ENCODE measurements at places on chromosomes 2 and 18.
A peak's percentile ranks its signal among the peaks of the same experiment; 100 is the strongest.

GRCh38 chr2:157052685-157053224 is 204.8 kb upstream of the GALNT5 start:
- DNase-seq = peak; percentile 65

DNA sequence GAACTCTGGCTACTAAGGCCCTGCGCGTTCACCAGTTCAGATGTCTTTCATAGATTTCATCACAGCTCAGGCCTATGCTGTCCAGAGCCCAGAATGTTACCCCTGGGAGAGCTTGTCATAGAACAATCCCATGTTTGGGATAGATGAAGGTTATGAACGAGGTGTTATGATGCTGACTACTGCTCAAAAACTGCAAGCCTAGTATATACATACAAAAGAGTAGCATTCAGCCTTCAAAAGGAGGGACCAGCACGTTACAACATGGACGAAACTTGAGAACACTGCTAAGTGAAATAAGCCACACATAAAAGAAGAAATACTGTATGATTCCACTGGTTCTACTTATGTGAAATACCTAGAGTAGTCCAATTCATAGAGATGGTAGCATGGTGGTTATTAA is 401.9 kb downstream of the NBAS start:
- DNase-seq = no peak

DNA sequence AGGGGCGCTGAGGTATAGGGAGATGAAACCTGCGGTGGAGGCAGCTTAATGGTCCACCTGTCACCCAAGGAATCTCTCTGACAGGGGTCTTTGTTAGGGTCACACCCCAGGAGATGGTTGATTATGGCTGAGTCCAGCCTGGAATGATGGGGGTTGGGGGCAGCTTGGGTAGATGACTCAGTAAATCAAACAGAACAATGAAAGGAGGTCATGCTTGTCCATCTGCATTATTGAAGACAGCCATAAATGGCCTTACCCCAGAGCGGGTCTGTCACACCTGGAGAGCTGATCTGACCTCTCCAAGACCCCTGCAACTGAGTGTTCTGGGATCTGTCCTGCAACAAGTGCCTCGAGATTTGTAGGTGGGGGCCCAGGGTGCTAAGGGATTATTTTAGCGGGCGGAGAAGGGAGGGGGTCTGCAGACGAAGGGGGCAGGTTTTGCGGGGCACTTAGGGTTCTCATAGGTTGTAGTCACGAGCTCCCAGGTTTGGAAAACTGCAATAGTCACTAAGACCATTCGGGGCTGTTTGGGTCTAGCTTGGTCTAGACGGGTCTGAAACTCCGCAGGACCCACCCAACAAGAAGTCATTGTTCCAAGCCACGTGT is 771 bp upstream of the IGFBP2 start:
- DNase-seq = no peak

- no peak for DNase-seq
Measured at GRCh38 chr2:227000123-227000522, 163.9 kb downstream of the COL4A4 start.

DNA sequence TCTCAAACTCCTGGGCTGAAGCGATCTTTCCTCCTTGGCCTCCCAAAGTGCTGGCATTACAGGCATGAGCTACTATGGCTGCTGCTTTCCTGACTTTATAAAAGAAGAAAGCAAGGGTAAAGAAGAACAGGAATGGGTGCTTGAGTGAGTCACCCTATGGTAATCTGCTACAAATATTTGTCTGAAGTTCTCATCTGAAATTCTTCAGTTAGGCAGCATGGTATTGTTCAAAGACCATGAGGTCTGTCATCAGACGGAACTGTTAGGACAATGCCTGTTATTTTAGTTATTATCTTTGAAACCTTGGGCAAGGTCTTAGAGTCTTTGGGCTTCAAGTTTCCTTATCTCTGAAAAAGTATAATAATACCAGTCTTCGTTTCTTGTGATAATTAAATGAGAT is 695.8 kb downstream of the RNF144A start:
- DNase-seq = peak; percentile 75

DNA sequence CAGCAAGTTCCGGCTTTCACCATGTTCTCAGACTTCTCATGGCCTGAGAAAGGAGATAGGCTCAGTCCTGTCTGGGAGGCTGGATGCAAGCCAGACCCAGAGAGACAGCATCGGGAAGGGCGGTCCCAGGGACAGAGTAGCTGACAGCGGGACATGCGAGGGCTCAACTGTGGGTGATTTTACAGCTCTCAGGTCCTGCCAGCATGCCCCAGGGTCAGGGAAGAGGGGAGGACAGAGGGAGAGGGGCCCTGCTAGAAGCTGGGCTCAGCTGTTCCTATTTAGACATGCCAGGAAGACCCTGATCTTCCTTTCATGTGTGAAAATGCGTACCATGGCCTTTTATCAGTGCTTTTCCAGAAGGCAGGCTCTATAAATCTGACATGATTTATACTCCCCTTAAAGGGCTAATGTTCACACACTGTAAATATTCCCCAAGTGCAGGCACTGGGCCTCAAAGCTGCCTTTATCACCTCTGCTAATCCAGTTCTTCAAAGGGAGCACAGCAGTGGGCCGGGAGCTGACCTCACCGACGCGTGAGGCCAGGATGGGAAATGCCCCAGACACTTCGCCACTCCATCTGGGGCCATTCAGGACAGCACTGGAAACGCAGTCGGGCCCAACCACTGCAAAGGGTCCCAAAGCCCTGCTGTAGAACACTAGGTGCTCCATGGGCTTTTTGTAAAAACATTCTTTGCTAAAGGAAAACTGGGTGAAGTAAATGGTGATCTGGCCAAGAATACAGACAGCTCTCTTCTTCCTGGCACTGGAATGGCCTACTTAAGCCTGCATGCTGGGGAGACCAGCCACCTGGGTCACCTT is 96.1 kb upstream of the LMAN1 start:
- no peak for DNase-seq

- no peak for DNase-seq
Measured at GRCh38 chr2:37350034-37350433, 5.6 kb downstream of the QPCT start.

DNA sequence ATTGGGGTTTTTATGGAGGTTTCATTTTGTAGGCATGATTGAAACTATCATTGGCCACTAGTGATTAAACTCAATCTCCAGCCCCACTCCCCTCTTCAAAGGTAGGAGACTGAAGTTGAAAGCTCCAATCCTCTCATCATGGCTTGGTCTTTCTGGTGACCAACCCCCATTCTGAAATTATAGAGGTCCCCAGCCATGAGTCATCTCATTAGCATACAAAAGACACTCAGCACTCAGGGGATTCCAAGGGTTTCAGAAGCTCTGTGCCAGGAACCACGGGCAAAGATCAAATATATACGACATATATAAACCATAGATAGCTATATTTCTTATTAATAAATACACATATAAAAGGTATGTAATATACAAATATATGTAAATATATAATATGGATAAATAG is 256.0 kb upstream of the POU3F3 start:
- DNase-seq = no peak

DNA sequence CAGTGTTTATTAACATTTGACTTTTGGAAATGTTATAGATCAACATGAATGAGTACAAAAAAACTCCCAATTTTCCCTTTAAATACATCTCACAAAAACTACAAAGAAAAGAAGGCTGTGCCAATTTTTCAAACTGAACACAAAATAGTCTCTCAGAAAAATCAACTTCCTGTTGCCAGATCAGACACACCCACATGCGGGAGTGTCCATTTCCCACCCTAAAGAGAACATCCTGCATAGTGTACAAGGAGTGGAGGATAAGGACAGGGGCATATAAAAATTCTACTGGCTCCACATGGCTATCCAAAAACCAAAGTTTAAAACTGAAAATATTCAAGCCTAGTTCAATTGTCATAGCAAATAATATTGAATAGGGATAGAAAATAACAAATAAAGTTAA is 165.3 kb downstream of the ATAD2B start:
- no peak for DNase-seq

- DNase-seq = no peak
Measured at GRCh38 chr2:169041594-169041993, 10.5 kb upstream of the ABCB11 start.

DNA sequence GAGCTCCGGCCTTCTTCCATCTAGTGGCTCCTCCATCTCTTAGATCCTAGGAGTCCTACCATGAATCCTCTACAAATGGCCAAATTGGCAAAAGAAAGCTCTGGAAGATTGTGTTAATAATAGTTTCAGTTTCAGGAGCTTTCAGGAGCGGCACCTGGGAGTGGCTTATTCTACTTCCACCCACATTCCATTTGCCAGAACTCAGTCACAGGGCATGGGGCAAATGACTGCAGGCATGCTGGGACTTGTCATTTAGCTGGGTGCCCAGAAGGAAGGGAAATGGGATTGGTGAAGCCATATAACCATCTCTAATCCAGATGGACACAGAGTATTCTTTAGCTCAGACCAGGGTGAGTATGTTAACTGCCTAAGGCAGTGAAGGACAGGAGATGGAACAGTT is 3.6 kb upstream of the LRATD1 start:
- DNase-seq = no peak

- no peak for DNase-seq
Measured at GRCh38 chr2:217634871-217635270, 367.9 kb downstream of the TNS1 start.

DNA sequence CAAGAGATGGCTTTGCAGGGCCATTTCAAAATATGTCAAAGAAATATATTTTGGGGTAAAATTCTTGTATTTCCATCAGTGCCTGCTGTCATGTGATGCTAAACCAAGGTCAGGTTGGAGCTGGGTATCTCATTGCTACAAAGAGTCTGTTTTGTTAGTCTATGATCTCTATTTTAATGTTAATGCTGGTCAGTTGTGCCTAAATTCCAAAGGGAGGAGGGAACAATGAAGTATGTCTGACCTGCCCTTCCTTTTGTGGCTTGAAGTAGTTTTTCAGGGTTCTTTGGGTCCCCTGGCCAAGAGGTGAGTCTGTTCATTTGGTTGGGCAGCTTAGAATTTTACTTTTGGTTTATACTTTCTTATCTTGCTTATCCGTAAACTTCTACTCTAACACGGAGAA is 61.6 kb upstream of the DYNAP start:
- no peak for DNase-seq

DNA sequence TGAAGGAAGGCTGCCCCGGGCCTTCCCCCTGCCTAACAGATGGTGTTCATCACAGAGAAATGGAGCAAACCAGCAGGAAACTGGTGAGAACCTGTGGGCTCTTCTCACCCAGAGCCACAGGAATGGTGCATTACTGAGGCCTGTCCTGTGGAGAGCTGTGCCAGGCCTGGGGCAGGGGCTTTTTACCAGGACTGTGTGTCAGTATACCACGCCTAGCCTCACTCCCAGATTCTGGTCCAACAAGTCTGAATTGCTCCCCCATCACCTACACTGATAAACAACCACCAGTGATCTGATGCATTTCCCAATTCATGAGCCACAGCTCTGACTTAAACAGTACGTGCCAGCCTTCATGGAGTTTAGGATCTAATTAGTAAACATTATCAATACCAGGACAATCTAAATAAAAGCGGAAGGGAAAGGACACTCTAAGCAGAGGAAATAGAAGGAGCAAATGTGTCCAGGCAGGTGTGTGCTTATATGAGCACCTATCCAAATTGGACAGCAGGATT is 8.9 kb upstream of the DGUOK start:
- no peak for DNase-seq

- no peak for DNase-seq
Measured at GRCh38 chr2:238102865-238103264, 2.7 kb downstream of the ESPNL start.

DNA sequence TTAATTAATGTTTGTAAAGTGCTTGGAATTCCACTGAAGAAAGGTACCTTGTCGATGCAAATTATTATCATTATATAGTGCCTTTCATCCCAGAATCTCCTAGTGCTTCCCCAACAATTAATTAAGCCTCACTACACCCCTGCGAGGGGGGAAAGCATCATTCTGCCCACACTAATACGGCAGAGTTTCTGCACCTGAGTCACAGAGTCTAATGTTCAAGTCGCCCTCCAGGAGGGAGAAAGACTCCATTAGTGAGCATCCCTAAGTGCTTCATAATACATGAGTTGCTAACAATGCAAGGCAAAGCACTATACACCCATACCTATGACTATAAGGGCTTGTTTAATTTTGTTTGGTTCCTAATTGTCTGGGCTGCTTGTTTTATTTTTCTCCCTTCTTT is 25.4 kb upstream of the NRP2 start:
- DNase-seq = no peak

DNA sequence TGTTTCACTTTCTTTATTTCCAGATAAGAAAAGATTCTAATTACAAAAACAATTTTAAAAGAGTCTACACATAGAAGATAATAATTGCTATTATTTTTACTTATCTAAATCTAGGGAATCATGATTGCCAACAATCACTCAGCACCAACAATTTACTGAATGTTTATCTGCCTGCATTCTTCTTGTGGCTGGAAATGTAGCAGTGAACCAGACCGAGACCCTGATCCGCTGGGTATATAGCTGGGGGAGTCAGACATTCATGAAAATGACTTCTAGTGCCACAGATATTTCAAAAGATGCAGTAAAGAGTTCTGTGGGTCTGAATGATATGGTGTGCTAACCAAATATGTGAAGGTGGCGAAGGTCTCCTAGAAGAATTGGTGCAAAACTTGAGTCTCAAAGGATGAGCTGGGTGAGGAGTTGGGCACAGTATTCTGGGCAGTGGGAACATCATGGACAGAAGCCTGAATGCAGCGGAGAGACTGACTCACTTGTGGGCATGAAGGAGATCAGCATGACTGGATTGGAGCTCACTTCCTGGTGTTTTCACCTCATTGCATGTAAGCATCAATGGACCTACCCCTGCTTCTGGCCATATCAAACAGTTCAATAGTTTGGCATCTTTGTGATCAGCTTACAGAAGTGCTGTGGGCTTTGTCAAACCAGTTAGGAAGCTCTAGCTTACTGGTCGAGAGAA is 26.1 kb upstream of the FN1 start:
- no peak for DNase-seq

GRCh38 chr18:67476585-67476984 is 39.9 kb downstream of the DSEL start:
- no peak for DNase-seq

GRCh38 chr2:239869272-239870155 is 155.6 kb downstream of the NDUFA10 start:
- DNase-seq = no peak

DNA sequence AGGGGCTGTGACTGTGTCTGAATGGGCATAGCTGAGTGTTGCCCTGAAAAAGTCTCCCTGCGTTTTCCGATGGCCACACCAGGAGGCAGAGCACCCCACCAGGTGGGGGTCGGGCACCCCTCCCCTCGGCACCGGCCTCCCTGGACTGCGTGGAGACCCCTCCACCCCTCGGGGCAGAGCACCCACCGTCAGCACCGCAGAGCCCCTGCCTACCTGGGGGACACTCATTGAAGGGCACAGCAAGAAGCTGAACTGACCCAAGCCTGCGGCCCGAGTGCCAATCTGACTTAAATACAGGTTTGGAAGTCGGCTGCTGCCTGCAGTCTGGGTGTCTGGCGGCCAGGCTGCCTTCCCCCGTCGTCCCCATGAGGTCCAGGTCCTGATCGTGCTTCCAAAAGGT is 69.9 kb downstream of the KCNG2 start:
- DNase-seq = no peak

GRCh38 chr2:127818794-127819425 is 7.9 kb upstream of the WDR33 start:
- DNase-seq = no peak

GRCh38 chr2:43643680-43644079 is 6.6 kb downstream of the PLEKHH2 start:
- DNase-seq = no peak

GRCh38 chr2:15299904-15300520 is 261.1 kb downstream of the NBAS start:
- no peak for DNase-seq

- DNase-seq = no peak
Measured at GRCh38 chr2:109370399-109371035, 241.5 kb downstream of the SH3RF3 start.

- no peak for DNase-seq
Measured at GRCh38 chr2:207815254-207815653, 45.5 kb upstream of the FZD5 start.

Data from HS-5 (cell line).